ENCODE measurements at places on chromosomes 3 and 15.

GRCh38 chr3:188255190-188255589 lies 101.2 kb downstream of the LPP start:
- DNase-seq = no peak

DNA sequence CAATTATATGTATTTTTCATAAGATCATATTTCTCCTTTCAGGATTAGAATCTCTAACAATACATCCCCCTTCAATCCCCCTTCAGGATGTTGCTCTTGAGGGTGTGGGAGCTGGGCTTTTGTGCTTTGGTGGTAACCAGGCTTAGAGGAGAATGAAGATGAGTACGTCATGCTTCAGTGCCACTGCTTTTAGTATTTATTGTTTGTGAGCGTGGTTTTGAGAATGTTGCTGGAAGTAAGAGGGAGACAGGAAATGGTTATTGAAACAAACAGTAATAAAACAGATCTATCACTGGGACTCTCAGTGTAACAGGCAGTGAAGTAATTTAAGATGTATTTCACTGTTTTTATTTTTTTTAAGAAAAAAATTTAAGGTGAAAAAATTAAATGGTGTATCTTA lies 35.3 kb downstream of the GBE1 start:
- no peak for DNase-seq

- DNase-seq = peak; percentile 21
These were observed 56.6 kb upstream of the POMGNT2 start for GRCh38 chr3:43162230-43163084.

DNA sequence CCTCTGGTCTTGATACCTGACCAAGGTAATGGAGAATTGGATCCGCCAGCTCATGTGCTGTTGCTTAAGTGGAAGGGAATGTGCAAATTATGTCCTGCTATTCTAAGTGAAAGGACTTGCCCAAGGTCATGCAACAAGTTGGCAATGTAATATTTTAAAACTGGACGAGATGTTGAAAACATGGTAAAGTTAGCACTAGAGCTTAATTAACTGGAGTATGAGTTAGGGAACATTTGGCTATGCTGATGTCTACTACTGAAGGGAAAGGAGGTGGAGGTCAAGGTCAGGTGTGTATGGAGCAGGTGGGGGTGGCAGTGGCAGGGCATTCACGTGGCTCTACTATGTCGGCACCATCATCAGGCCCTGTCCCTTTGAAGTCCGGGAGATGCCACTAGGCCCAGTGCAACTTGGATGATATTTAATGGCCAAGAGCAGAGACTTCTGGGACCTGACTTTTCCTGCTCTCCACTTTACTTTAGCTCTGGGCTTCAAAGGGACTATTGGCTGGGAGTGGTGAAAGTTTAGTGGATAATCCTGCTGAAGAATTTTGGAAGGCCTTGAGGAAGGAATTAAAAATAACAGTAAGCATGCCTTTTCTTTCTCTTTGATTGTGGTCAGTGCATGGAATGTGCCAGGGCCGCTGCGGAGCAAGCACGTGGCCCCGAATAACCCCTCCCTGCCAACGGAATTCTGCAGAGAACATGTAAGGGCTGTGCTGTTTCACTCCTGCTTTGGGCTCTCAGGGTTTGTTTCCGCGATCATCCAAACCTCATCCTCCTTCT lies 14.9 kb downstream of the SMAD3 start:
- DNase-seq = no peak

DNA sequence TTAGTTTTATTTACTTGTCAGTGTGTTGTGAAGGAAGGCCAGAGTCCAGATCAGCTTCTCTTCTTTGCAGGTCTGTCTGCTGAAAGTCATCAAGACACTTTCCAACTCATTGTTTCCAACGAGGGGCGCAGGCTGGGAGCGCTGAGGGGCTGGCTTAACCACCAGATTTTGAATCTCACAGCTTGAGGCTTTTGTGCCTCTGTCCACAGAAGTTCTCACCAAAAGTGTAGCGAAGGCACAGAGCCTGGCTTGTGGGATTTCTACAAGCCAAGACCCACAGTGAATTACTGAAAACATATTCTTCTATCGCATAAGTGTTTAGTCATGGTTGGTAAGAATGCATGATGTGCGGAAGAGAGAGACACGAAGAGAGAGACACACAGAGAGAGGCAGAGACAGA lies 35.2 kb downstream of the BHLHE40 start:
- DNase-seq = no peak

GRCh38 chr3:128505771-128506170 lies 12.8 kb upstream of the GATA2 start:
- DNase-seq = no peak

- peak; percentile 7 for DNase-seq
These were observed 75.1 kb downstream of the CCK start for GRCh38 chr3:42190701-42191442.

GRCh38 chr3:112437146-112438022 lies 61.9 kb downstream of the BTLA start:
- DNase-seq = no peak

GRCh38 chr3:128923576-128923975 lies 44.2 kb downstream of the ACAD9 start:
- no peak for DNase-seq

- no peak for DNase-seq
These were observed 64.5 kb downstream of the TRAT1 start for GRCh38 chr3:108887121-108887520.

GRCh38 chr3:31502803-31503221 lies 29.9 kb upstream of the STT3B start:
- no peak for DNase-seq

All from NK-92 treated with Interleukin-12 subunit alpha and Interleukin-12 subunit beta, amount 100 ng/mL, for 24 hours (cell line).